ENCODE measurements at places on chromosomes 7 and 10.

GRCh38 chr10:116138897-116139296 lies 134.1 kb downstream of the GFRA1 start:
- no peak for DNase-seq

DNA sequence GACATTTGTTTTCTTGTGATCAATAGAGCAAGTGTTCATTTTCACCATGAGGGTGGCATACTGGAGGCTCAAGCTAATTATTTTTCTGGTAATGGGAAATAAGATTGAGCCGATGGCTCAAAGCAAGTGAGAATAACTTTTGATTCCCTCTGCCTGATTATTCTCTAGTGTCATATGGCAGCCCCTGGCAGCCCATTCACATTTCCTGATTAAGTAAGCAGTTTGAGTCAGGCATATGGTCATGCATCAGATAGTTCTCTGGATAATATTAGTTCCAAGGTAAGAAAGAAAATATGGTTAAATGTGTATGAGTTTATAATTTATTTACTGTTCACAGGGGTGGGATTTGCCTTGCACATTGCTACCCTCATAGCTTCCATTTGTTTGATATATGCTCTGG lies 109.2 kb downstream of the DYNC1I1 start:
- DNase-seq: no peak

- DNase-seq: no peak
These were observed 60.0 kb downstream of the ICA1 start for GRCh38 chr7:8201846-8202441.

GRCh38 chr7:25087855-25088254 lies 37.2 kb downstream of the CYCS start:
- no peak for DNase-seq

GRCh38 chr10:50823789-50824188 lies 61.6 kb downstream of the A1CF start:
- DNase-seq: no peak

- no peak for DNase-seq
These were observed 1.4 kb upstream of the IL6 start for GRCh38 chr7:22725585-22725984.

GRCh38 chr7:105014693-105015389 lies 836 bp downstream of the KMT2E start:
- DNase-seq: peak; percentile 48

- DNase-seq: no peak
These were observed 34.9 kb downstream of the TAX1BP1 start for GRCh38 chr7:27774717-27775328.

DNA sequence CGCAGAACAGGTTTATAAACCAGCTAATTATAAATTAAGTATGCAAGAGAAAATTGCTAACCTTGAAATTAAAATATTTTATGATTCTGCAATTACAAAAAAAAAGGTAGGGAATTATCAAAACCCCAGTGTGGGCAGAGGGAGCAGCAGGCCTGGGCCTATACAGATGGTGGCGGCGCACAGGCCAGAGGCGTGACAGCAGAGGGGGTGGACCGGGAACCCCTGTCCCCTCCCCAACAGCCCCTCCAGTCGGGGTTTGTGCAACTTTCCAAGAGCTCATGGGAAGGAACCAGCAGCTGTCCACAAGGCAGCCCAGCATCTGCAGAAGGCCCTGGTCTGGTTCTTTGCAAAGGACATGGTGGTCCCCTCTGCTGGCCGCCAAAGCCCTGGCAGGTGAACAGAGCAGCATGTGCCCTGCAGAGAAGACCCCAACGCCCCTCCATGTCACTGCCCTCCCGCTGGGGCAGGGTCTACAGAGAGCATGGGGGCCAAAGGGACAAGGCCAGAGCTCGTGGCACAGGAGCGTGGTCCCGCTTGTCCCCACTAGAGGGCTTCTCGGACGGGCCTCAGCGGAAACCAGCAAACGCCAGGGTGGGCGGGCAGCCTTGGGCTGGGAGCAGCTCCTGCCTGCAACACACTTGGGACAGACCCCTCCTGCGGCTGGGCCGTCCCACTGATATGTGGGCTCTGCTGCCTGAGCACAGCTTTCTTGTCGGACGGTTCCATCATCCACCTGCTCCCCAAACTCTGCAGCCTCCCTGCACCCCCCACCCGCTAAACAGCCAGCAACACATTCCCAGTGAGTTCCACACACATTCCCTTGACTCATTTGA lies 75.1 kb downstream of the EBF3 start:
- DNase-seq: no peak

DNA sequence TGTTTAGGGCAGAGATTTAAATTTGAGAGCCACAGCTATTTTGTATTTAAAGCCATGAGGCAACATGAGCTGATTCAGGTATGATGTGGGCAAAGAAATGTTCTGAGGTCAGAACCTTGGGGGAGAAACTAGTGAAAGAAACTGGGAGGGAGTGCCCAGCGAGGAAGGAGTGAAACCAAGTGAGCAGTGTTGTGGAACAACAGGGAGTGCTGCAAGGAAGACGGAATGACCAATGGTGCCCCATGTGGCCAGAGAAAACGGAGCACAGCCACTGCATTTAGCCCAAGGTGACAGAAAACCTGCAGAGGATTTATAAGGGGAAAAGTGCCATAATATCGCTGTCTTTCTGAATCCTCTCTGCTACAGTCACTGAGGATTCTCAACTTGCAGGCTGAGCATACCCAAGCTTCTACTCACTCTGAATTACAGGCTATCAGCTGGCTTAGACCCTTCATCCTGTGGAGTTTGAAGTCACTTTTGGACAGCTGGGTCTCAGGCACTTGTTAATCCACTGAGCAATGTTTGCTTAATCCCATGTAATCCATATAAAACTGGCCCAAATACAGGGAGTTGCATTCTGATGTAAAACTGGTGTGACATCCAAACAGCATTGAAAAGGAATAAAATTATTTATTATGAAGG lies 777.3 kb downstream of the CCSER2 start:
- peak; percentile 55 for DNase-seq

- DNase-seq: no peak
These were observed 100.9 kb upstream of the PHYHIPL start for GRCh38 chr10:59075576-59075975.

DNA sequence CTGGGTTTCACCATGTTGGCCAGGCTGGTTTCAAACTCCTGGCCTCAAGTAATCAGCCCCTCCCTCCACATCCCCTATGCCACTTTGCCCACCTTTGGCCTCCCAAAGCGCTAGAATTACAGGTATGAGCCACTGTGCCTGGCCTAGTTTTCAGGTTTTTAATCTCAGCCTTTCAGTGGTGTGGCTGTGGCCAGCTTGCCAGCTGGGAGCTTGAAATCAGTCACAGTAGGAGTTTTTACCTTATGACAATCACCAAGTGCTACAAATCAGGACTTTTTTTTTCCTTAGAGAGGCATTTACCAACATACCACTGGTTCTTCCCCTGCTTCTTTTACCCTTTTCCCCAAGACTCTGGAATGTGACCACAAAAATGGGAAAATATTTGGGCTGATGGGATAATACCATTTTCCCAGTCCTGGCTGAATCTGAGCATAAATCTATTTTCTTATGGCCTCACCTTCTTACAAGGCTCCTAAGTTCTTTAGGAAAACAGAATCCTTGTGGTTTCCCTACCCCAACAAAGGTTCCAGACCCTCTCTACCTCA lies 6.2 kb downstream of the STEAP4 start:
- DNase-seq: no peak

Measured in NCI-H524 treated with DMSO at 0.1 percent for 48 hours (cell line).